ENCODE measurements at places on chromosomes 3 and 15.

DNA sequence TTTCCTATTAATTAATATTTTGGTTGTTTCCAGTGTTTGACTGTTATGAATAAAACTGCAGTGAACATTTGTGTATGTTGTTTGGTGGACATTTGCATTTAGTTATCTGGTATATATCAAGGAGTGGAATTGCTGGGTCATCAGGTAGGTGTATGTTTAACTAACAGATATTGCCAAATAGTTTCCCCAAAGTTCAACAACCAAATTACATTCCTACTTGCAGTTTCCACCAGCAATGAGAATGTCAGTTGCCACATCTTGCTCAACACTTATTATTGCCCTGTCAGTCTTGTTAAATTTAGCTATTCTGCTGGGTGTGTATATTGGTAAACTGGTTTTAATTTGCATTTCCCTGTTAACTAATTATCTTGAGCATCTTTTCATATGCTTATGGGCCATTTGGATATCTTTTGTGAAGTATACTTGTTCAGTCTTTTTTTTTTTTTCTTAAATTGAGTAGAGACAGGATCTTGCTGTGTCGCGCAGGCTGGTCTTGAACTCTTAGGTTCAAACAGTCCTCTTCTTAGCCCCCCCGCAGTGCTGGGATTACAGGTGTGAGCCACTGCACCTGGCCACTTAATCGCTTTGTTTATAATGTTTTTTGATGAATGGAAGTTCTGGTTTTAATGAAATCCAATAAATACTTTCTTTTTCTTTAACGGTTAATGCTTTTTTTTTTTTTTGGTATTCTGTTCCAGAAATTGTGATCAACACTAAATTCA is 7.9 kb downstream of the FEM1B start:
- no peak for DNase-seq

GRCh38 chr3:188164248-188164687 is 10.3 kb downstream of the LPP start:
- DNase-seq: no peak

DNA sequence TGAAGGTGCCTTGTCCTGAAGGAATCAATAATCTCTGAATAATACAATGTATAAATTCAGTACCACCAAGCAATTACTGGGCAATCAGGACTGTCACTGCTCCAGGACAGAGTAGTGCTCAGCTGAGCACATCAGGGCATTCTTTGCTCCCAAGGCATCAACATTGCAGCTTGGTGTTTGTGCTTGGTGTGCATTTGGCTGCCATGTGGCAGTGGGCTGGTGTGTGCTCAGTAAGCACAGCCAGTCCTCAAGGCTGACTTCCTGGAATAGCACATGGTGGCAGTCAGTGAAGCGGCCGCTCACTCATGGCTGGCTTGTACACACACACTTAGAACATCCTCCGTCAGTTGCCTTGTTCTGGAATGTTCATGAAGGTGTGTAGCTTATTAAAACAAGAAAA is 217.0 kb downstream of the EPHB1 start:
- DNase-seq: no peak

GRCh38 chr15:92123962-92124656 is 269.6 kb upstream of the ST8SIA2 start:
- no peak for DNase-seq

- no peak for DNase-seq
Observed at GRCh38 chr3:133573629-133574194, at the start of gene CDV3. Gene CDV3, plus strand, starts transcription at chr3:133573686. Its CDS starts 359 bp downstream, at chr3:133574045.

- no peak for DNase-seq
Observed at GRCh38 chr3:101268971-101269671, 51.3 kb downstream of the IMPG2 start.

DNA sequence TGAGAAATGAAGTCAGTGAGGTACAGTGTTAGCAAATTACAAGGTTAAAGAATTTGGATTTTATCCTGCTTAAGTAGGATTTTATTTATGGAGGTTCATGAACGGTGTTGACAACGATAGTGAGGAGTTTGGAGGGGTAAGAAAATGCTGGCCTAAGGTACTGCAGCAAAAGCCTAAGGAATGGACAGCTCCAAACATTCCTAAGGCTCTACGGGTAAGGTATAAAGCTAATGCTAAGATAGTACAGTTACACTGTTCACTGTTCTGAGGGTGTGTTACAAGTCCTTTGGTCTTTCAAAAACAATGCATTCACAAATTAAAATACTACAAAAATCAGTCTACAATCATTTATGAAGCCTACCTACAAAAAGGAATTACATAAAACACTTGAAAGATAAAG is 7.3 kb downstream of the MTMR10 start:
- no peak for DNase-seq

DNA sequence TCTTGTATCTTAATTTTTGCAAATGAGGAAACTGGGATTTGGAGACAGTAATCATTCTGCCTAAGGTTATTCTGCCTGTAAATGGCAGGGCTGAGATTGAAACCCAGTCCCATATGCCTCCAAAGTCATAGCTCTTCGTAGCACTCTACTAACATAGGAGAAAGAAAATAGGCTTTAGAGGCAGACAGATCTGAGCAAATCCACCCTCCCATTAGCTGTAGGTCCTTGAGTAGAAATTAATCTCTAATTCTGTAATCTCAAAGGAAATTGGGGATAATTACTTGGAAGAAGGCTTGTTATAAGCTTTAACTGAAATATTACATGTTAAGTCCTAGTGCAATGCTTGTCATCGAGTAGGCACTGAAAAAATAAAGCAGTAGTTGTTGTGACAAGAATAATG is 252.1 kb upstream of the PEX5L start:
- DNase-seq: no peak

GRCh38 chr3:69690-70089 is 126.9 kb upstream of the CHL1 start:
- no peak for DNase-seq

GRCh38 chr3:36678216-36679013 is 85.9 kb downstream of the DCLK3 start:
- peak; percentile 49 for DNase-seq

- no peak for DNase-seq
Observed at GRCh38 chr3:56775445-56775837, 26.3 kb downstream of the ARHGEF3 start.

GRCh38 chr15:32057876-32058425 is 27.6 kb downstream of the CHRNA7 start:
- no peak for DNase-seq

DNA sequence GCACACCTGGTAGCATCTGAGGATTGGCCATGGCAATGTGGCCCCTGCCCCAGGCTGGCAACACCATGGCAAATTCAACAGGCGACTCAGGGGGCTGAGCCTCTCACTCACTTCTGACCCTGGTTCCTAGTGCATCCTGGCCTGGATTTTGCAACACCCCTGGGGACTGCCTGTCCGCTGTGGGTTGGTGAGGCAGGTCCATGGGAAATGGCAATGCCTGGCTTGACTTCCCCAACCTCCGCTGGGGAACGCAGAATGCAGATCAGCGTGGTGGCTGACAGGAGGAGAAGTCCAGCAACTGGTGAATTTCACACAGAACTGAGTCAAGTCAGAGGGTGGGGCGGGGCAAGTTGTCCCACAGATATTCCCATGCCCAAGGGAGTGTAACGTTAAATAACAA is 3.9 kb upstream of the PSTPIP1 start:
- no peak for DNase-seq

- no peak for DNase-seq
Observed at GRCh38 chr15:52112203-52112750, 298 bp downstream of the BCL2L10 start.

- peak; percentile 45 for DNase-seq
Observed at GRCh38 chr3:179898024-179898423, 138.7 kb downstream of the PEX5L start.

DNA sequence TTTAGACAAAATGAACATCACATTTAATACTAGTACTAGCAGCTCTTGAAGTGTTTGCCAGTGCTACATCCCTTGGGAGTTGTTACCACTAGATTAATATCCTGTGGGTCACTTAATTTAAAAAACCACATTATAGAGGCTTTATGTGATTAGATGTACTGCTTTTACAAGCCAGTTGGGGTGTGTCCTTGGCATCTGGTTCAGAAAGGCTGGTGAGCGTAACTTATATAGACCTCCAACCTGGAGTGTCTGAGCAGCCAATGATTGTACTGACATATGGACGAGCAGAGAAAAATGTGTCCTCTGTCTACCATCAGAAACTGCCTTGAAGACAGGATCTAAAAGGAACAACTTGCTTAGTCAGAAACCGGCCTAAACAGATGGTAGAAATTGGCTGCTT is 306.2 kb upstream of the ATP11B start:
- DNase-seq: no peak

GRCh38 chr3:56124546-56124945 is 343.7 kb downstream of the ERC2 start:
- DNase-seq: no peak

GRCh38 chr3:136350557-136350956 is 100.4 kb downstream of the PCCB start:
- DNase-seq: no peak
